ENCODE measurements at places on chromosomes 3 and 15.

DNA sequence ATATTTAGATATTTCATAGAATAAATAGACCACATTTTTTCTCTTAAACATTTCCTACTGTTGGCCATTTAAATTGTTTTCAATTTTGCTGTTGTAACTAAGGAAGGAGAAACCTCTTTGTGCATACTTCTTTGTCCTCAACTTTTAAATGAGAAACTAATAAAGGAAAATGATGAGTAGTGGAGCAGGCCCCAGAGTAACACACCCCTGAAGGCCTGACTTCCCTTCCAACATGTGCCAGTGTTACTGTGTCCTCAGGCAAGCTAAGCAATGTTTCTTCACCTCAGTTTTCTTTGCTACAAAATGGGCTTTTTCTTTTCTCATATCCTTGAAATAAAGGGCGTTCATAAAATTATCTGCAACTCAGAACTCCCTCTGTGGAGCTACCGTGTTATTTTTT, 53.7 kb downstream of the RPL22L1 start:
- no peak for DNase-seq

DNA sequence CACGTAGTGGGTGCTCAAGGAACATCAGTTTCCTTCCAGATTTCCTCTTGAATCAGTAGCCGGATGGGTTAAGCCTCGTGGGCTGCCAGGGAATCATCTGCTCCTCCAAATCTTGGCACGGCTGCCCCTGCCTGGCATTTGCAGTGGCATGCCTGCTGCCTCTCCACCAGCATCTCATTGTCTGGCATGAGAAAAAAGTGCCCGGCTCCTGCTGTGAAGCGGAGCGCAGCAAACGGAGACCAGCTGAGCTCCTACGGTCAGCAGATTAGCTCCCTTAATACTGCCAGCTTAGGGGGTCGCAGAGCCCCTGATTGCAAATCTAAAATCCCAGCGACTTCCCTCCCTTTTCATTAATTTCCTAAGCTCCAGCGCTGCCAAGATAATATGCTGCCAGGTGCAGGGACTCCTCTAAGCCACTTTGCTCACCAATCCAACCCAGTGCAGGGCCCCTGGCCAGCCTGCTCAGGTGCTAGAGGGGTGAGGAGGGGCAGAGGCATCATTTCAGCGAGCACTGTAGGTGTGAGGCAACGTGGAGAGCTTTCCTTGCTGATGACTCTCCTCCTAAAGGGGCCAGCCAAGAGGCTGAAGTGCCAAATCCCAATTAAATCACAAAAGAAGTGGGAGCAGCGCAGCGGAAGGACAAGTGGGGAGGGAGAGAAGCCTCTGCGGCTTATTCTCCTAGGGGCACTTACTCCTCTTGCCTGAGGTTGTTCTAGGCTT, 49.6 kb upstream of the ST8SIA2 start:
- DNase-seq = no peak

- DNase-seq = no peak
These were observed 542 bp downstream of the INKA1 start for GRCh38 chr3:49803465-49804140.

- DNase-seq = no peak
These were observed 42.4 kb downstream of the ARRDC4 start for GRCh38 chr15:98002866-98003265.

DNA sequence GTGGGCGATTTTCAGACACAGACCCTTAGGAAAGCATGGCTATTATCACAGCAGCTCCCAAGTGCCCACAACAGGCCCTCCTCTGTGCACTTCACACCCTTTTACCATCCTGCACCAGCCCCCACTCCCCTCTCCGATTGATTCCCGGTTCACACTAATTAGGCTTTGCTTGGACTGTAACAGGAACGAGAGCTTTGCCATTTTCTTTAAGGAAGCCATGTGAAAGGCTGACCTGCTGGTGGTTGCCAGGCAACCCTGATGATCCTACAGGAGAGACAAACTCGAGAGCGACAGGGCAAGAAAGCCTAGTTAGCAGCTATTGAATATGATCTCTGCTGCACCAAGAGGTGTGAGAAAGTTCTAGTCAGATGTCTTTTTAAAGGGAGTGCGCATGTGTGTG, 28.2 kb upstream of the DET1 start:
- no peak for DNase-seq

DNA sequence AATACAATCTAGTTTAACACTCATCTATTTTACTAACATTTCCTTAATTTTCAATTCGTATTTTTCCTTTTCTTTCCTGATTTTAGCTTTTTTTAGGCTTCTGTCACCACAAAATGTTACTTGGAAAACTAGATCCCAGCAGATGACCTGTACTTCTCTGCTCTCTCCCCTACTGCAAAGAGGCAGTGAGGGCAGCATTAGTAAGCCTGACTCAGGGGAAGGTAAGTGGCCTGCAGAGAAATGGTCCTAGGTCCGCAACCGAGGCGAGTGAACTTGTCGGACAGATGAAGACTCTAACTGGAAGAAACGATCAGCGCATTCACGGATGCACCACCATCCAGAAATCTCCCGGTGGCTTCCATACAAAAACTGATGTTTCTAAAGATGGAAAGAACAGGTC, 20.4 kb downstream of the TMEM43 start:
- no peak for DNase-seq

GRCh38 chr3:171458071-171458863, 1.9 kb downstream of the TNIK start:
- DNase-seq = no peak

GRCh38 chr15:87949151-87949574, 307.4 kb downstream of the NTRK3 start:
- no peak for DNase-seq

GRCh38 chr15:95615436-95615835, 715.1 kb upstream of the NR2F2 start:
- DNase-seq = no peak

- no peak for DNase-seq
These were observed 94.6 kb downstream of the ZPLD1 start for GRCh38 chr3:102529452-102529851.

- no peak for DNase-seq
These were observed 46.4 kb upstream of the TSEN2 start for GRCh38 chr3:12437861-12438260.

DNA sequence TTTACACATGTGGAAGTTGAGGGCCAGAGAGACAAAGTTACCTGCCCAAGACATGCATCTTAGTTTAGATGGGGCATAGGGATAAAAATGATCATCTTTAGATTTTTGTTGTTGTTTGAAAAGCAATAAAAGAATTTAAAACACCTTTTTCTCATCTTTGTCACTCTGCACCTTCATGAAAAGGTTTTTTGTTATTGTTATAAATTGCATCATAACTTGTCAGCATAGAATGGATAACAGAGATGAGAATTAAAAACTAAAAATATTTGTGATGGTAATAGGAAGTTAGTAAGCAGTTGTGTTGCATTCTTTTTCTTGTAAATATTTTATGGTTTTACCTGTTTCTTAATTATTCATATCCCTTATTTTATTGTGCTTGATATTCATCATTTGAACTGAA, 13.4 kb upstream of the ZBTB47 start:
- DNase-seq = no peak
